ENCODE measurements at places on chromosomes 7 and 10. TPM values are rescaled to one million over a fixed set of nuclear protein-coding genes. Genes with fewer than 3 reads are reported as not detected.

DNA sequence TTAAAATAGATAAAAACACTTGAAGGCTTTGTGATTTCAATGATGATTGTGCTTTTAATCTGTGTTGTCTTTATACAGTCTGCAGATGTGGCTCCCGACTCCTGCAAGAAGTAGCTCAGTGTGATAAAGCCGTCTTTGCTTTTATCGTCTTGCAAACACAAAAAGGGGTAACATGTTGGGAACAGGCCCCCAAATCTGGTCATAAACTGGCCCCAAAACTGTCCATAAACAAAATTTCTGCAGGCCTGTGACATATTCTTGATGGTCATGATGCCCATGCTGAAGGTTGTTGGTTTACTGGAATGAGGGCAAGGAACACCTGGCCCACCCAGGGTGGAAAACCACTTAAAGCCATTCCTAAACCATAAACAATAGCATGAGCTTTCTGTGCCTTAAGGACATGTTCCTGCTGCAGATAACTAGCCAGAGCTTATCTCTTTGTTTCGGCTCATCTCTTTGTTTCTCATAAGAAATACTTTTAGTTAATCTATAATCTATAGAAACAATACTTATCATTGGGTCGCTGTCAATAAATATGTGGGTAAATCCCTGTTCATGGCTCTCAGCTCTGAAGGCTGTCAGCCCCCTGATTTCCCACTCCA is 14.8 kb upstream of the ZNF485 start:
- no peak for DNase-seq
- no peak overlapping the region for H3K27ac ChIP-seq
- peaks cover 16% of the 10 kb centered on the region for H3K4me1 ChIP-seq
- no peaks in the 10 kb centered on the region for H3K27me3 ChIP-seq

The CPA4 gene
- total RNA-seq, result not detected

DNA sequence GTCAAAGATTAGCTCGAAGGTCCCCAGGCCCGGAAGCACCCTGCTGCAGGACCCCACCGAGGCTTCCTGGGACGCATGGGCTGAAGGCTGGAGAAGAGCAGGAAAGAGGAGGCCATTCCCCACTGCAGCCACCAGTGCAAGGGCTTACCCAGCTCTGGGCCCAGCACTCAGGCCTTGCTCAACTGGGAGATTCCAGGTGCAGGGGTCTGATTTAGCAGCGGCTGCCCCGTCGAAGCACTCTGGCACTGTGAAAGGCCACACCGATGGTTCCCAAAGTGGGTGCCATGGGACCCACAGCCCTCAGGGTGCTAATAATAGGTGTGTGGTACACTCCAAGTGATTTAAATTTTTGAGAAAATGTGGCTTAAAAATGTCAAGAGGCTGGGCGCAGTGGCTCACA is 130.9 kb downstream of the OAT start:
- no peak overlapping the region for H3K27ac ChIP-seq
- no peaks in the 10 kb centered on the region for H3K36me3 ChIP-seq
- H3K27me3 ChIP-seq, result no peaks in the 10 kb centered on the region
- H3K4me3 ChIP-seq, result no peak overlapping the region
- no peaks in the 10 kb centered on the region for H3K4me1 ChIP-seq

The SYCE1 gene
- 1.7 TPM for total RNA-seq

GRCh38 chr7:27944643-27945042 is 204.7 kb downstream of the TAX1BP1 start:
- DNase-seq, result no peak
- H3K27me3 ChIP-seq, result no peaks in the 10 kb centered on the region
- H3K4me3 ChIP-seq, result no peak overlapping the region
- no peak overlapping the region for H3K27ac ChIP-seq
- peaks cover 2% of the 10 kb centered on the region for H3K36me3 ChIP-seq

The ARHGAP22 gene
- total RNA-seq, result 0.42 TPM

DNA sequence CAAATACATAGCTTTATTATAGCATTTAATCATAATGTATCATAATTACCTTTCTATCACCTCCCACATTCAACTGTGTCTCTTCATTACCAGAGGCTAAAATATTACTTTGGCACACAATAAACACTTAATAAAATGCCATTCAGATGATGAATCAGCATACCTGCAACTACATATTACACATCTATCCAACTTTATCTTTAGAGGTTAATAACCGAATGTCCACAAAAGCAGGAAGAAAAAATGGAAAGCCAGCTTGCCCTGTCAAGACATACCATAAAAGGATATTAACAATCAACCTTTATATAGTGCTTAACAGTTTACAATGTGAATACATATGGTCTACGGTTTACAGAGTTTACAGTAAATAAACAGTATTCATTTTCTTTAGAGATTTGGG is 12.7 kb downstream of the CACUL1 start:
- no peak overlapping the region for H3K4me3 ChIP-seq
- no peaks in the 10 kb centered on the region for H3K27me3 ChIP-seq
- no peaks in the 10 kb centered on the region for H3K36me3 ChIP-seq
- no peaks in the 10 kb centered on the region for H3K4me1 ChIP-seq

DNA sequence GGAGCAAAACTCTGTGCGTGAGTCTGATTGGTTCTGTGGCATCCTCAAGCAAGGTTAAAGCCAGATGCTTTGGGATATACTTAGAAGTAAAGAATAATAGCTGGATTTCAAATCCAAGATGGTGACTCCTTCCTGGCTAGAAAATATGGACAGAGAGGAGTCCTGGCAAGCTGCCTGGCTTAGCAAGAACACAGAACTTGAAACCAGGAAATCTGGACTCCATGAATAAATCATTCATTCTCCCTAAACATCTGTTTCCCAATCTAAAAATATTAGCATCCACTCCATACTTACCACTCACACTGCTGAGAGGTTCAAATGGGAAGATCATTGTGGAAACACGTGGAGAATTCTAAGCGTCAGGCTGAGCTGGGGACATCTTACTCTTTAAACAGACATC is 1074.1 kb upstream of the AUTS2 start:
- no peak for DNase-seq
- no peaks in the 10 kb centered on the region for H3K36me3 ChIP-seq
- H3K4me1 ChIP-seq, result no peaks in the 10 kb centered on the region
- H3K27ac ChIP-seq, result no peak overlapping the region

The MDH2 gene
- 70.6 TPM for total RNA-seq

DNA sequence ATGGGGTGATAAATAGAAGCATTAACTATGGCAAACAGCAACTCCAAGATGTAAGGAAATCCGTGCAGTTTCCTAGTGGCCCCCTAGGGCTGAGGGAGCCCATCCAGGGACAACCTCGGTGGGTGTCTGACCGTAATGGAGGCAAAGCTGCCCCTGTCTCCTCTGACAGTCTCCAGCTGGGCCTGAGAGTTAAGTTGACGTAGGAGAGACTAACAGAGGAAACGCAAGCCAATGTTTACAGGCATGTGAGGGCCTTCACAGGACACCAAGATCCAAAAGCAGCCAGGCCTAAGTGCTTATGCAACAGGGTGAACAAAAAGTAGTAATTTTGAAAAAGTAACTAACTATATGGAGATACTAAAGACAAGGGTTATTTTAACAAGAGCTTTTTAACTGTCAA is 330.0 kb upstream of the C7orf33 start:
- DNase-seq, result no peak
- H3K27me3 ChIP-seq, result peaks cover 2% of the 10 kb centered on the region
- H3K4me3 ChIP-seq, result no peak overlapping the region
- no peaks in the 10 kb centered on the region for H3K4me1 ChIP-seq
- H3K36me3 ChIP-seq, result no peaks in the 10 kb centered on the region

Measured in CD4-positive, CD25-positive, alpha-beta regulatory T cell (primary cell).